ENCODE measurements at places on chromosomes 5 and 9. TPM values are rescaled to one million over a fixed set of nuclear protein-coding genes. Genes with fewer than 3 reads are reported as not detected.

The ZNF484 gene
- total RNA-seq = 14.2 TPM

The CACFD1 gene
- 4.7 TPM for total RNA-seq

The FAM153A gene
- total RNA-seq = 163 TPM

The IL5 gene
- total RNA-seq = not detected
